ENCODE measurements at places on chromosomes 2 and 18.

GRCh38 chr2:136997557-136997956 lies 232.2 kb downstream of the THSD7B start:
- no peak for DNase-seq

GRCh38 chr2:227616631-227617030 lies 667 bp upstream of the SCYGR4 start:
- DNase-seq: no peak

- no peak for DNase-seq
These were observed 628 bp downstream of the CREG2 start for GRCh38 chr2:101386599-101387150.

DNA sequence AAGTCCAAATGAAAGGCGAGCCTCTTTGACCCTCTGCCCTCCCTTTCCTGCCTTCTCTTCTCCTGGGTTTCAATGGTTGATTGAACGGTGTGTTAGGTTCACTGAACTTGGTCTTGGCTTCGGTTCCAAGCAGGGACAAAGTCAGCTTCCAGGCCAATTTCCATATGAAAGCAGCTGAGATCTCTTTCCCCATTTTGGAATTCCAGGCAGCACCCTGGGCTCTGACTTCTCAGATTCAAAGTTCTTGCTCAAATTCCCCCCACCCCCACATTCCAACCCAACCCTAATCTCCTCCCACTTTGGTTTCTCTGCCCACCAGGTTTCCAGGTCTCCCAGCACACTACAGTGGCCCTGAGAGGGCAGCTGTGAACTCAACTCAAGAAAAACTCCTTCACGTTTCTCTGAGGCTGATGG lies 231.0 kb downstream of the INSIG2 start:
- DNase-seq: no peak

DNA sequence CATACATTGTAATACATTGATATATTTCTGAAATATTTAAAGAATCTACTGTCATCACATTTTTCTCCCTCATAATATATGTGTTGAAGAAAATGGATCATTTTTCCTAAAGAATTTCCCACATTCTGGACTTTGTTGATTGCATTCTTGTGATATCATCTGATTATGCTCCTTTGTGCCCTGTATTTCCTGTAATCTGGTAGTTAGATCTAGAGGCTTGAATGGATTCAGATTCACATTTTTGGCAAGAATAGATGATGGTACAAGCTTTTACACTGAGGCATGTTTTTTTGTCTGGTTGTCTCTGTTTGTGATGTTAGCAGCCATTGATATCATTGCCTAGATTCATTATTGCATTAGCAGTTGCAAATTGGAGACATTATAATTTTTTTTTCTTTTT lies 13.4 kb downstream of the UBXN2A start:
- DNase-seq: no peak

GRCh38 chr2:235011607-235011928 lies 59.8 kb downstream of the SH3BP4 start:
- no peak for DNase-seq

DNA sequence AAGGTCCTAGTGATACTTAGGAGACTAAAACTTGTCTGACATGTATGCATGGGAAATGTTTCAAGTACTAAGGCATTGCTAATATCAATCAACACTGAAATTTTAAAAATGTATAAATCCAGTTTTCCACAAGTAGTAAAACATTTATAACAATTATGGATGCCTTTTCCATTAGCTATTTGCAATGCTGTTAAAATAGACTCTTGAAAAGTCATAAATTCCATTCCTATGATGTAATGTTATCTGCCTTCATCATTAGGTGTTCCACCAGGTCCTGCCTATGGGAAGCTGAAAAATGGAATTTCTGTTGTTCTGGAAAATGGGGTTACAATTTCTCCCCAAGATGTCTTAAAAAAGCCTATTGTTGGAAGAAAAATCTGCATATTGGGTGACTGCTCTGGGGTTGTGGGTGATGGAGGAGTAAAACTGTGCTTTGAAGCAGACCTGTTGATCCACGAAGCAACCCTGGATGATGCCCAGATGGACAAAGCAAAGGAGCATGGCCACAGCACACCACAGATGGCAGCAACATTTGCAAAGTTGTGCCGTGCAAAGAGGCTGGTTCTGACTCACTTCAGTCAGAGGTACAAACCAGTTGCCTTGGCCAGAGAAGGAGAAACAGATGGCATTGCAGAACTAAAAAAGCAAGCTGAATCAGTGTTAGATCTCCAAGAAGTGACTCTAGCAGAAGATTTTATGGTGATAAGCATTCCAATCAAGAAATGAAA lies 18.7 kb downstream of the ELAC1 start:
- DNase-seq: no peak

DNA sequence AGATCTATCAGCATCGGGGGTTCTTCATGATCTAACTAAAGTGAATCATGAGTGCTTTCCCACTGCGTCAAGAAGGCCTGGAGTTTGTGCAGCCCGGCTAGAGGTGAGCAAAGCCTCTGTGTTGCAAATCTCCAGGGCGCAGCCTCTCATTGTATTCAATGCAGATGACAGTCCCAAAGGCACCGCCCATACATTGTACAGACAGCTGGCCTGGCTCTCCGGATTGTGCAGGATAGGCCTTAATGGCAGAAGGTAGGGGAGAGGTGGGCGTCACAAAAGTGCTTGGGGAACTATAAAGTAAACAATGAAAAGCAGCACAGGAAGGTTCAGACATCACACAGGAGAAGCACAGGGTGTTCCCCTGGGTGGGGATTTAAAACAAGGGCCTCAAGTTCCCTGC lies 907 bp upstream of the GYPC start:
- DNase-seq: no peak

DNA sequence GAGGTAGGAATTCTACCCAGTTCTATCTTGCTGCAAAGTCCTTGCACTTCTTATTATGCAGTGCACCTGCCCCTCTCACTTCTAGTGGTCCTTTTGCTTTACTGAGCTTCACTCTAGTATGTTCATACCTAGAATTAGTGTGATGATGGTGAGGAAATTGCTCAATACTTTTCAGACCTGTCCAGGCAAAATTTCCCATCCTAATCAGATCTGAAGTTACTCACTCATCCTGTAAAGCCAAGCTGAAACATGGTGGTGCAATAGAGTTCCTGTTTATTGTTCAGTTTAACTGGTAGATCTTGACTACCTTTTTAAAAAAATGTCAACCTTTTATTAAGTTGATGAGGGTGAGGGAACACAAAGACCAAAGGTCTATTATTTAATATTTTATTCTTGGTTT lies 12.6 kb upstream of the FIGN start:
- no peak for DNase-seq

DNA sequence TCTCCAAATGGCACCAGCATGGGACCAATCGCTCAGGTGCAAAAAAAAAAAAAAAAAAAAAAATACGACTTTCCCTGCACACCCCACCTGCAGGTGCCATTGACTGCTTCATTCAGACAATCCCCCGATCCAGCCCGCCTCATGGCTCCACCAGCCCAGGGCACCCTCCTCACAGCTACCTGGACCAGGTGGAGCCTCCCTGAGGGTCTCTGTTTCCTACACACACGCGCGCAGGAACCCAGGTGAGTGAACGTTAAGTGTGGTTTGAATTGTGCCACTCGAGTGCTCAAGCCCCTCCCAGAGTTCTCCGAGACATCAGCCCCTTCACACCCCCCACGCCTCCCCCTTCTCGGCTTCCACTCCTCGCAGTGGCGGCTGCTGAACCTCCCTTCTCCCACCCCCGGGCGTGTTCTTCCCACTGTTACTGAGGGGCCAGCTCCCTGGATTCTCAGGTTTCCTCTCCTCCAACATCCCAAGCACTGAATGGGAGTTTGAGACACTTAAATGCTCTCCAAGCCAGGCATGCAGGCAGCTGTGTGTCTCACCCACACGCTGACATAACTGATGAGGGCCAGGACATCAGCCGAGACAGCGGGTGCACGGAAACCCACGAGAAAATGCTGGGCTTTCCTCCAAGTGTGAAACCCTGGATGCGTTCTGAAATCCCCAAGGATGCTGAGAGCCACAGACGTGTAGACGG lies 88.8 kb upstream of the SNTG2 start:
- no peak for DNase-seq

DNA sequence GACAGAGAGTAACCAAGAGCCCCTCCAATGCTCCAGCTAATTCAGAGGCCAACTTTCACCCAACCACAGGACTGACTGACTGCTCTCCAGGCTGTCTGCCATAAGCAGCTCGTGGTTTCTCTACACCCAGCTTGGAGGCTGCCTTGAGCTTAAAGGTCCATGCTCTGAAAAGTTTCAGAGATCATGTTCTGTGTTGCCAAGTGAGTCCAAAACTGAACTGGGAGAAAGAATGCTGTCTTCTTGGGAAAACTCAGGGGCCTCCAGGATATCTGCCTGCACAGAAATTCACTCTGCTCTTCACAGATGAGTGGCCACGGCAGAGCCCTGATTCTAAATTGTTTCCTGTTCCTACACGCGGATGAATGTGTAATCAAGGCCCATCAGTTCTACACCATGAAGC lies 51.1 kb downstream of the LPIN2 start:
- DNase-seq: no peak

- DNase-seq: no peak
These were observed 74.1 kb downstream of the PSMG2 start for GRCh38 chr18:12776821-12777471.

GRCh38 chr2:43133336-43133707 lies 93.1 kb downstream of the ZFP36L2 start:
- no peak for DNase-seq

DNA sequence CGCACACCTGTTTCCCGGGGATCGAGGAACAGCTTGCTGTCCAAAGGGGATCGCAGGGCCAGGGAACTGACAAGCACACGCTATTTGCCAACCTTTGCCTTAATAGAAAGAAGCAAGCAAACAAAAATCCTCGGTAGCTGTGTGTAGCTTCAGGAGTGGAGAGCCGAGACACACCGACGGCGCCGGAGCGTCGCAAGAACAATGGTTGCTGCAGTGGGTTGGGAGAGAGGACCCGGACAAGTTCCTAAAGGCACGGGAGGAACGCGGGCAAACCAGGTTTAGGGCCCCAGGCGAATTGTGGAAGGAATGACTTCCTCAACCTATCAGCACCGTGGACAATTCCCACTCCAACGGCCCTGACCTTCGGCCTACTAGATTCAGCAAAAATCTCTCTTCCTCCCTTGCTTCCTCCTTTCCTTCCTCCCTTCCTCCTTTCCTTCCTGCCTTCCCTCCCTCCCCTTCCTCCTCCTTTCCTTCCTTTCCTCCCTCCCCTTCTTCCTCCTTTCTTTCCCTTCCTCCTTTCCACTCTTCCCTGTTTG lies 4.9 kb upstream of the NEUROD1 start:
- DNase-seq: no peak

DNA sequence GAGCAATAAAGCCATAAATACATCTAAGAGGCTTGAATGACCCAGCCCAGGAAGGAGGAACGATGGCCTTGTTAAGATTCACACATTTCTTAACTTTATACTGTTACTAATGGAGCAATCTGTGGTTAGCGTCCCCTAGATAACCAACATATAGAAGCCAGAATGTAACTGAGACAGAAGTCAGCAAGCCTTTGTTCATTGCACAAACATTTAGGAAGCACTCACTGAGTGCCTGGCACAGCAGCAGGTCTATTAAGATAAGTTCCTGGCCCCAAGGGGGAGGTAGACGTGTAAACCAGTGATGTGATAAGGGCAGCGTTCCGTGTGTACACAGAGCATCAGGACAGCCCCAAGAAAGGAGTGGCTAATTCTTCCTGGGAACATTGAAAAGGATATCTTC lies 63.6 kb upstream of the ATL2 start:
- DNase-seq: no peak

- no peak for DNase-seq
These were observed 11.7 kb downstream of the SGPP2 start for GRCh38 chr2:222436040-222436413.

DNA sequence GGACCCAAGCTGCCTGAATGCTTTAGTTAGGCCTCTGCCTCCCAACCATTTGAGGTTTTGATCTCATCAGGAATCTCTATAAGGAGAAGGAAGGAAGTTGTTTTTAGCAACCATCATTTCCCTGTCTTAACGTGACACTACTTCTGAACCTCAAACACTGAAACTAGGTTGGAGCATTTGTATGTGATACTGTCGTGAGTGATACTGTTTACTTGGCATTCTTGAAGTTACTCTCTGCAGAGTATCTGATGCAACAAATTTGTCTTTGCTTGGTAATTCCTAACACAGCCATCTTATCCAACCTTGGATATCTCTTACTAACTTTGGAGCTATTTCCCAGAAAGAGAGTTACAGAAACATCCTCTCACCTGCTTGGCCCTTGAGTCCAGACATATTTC lies 22.1 kb downstream of the TTLL4 start:
- DNase-seq: no peak

Data from uterus (tissue), 4 donors.